ENCODE measurements at places on chromosomes 3 and 15.

DNA sequence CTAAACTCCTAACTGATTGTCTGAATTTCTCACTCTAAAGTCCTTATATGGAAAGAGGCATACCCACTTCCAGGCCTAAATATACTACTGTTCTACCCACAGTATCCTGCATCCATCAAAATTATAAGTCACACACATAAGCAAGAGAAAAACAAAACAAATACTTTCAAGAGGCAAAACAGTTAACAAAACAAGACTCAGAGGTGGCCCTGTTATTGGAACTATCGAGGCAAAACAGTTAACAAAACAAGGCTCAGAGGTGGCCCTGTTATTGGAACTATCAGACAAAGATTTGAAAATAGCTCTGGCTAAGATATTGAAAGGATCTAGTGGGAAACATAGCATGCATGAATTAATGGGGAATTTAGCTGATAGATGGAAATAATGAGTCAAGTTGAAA lies 224.2 kb upstream of the CGNL1 start:
- DNase-seq: no peak

DNA sequence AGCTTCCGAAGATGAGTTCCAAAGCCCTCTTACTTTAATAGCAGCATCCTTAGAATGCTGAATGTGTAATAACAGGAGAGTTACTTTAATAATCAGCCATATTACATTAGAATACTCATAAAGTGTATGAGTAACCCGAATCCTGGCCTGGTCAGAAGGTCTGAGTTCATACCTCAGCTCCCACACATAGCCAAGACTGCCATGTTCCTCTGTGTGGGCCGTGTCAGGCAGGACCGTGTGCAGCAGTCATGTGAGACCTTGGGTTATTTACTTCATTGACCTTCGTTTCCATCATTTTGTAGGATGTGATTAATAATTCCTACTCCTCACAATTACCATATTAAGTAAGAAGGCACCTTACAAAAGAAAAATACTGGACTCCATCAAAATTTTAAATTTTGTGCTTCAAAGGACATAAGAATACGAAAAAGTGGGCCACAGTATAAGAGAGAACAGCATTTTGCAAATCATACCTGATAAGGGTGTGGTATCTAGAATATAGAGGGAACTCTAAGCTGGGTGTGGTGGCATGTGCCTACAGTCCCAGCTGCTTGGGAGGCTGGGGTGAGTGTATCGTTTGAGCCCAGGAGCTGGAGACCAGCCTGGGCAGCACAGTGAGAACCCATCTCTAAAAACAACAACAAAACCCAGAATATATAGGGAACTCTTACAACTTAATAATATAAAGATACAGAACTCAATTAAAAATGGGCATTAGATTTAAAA lies 163.4 kb downstream of the ATG7 start:
- no peak for DNase-seq

DNA sequence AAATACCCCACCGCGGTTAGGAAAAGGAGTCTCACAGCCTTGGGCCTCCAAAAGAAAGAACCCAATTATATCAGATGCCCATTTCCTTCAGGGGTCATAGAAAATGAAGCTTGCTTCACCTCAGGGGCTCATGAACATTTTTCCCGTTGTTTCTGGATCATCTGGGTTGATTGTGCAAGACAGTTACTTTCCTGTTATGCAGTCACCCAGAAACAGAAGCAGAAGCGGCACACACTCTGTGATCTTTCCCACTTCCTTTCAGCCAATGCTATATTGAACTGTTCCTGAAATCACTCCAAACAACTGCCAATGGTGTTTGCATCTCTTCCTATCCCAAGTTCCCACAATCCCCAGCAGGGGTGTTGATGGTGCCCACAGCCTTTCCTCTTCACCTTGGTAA lies 295.6 kb upstream of the RASGRP1 start:
- no peak for DNase-seq

DNA sequence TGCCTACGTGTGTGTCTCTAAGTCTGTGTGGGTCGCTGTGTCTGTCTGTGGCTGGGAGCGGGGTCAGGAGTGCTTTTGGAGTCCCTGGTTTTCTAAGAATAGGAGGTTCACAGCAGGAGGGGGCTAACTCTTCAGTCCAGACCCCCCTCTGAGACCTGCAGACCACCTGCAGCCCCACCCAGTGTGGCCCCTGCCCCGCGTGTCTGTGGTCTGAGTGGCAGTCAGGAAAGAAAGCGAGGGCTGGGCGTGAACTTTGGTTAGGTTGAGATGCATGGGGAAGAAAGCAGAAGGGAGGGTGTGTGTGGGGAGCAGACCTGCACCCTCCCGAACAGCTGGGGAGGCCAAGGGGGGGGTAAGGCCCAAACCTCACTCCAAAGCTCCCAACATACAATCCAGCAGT lies 144.9 kb upstream of the TPM1 start:
- no peak for DNase-seq

GRCh38 chr3:111582120-111582474 lies 13.0 kb downstream of the ZBED2 start:
- peak; percentile 55 for DNase-seq

DNA sequence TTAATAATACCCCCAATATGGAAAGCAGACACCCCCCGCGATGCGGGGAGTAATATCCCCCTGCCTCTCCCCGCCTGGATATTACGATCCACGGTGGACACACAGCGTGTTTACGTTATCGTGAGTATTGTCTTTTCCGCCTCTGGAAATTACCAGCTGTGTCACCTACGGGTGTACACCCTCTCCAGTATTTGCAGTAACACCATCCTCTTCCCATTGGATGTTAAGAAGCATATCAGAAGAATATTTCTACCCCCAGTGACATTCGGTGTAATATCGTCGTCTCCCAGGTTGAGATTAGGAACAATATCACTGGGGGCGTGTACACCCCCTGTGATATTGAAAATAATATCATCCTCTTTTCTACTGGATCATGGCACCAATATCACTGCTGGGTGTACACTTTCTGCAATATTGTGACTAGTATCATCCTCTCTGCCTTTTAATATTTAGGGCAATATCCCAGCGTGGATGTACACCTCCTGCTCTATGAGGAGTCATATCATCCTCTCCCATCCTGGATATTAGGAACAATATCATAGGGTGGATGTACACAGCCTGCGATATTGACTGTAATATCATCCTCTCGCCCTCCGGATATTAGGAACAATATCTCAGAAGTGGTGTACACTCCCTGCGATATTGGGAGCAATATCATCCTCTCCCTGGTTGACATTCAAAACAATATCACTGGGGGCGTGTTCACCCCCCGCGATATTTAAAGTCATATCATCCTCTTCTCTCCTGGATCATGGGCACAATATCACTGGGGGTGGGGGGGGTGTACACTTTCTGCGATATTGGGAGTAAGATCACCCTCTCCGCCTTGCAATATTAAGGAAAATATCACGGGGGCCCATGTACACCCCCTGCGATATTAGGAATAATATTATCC lies 20.3 kb upstream of the BMF start:
- no peak for DNase-seq

- no peak for DNase-seq
Observed at GRCh38 chr3:72137865-72138861, 353.2 kb upstream of the PROK2 start.

All from skeletal muscle cell (primary cell).